ENCODE measurements at places on chromosomes 3 and 15.
A peak's percentile ranks its signal among the peaks of the same experiment; 100 is the strongest.

GRCh38 chr3:35724106-35724505, 84.8 kb downstream of the ARPP21 start:
- DNase-seq = no peak

- DNase-seq = no peak
Measured at GRCh38 chr15:43932907-43933306, 106.1 kb downstream of the WDR76 start.

DNA sequence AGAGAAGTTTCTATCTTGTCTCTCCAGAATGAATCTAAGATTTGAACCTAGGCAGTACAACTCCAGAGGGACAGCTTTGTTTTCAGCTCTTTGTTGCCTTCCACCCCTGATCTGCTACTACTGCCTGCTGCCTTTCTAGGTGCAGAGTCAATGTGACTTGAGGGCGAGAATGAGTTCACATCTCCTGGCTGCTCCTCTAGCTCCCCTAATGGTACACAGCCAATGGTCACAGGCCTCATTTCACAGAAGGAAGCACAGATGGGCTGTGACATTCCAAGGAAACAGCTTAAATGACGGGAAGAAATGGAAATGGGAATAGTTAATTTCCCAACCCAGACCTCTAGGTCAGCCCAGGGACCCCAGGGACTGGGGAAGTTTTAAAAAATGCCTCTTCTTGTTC, 32.4 kb downstream of the FAM43A start:
- no peak for DNase-seq

- no peak for DNase-seq
Measured at GRCh38 chr3:190094160-190094718, 26.5 kb downstream of the P3H2 start.

- no peak for DNase-seq
Measured at GRCh38 chr15:72604794-72605193, 49.7 kb upstream of the GOLGA6B start.

GRCh38 chr15:92111751-92112150, 258.2 kb downstream of the SLCO3A1 start:
- no peak for DNase-seq

- no peak for DNase-seq
Measured at GRCh38 chr3:175664911-175665310, 805.8 kb downstream of the NAALADL2 start.

DNA sequence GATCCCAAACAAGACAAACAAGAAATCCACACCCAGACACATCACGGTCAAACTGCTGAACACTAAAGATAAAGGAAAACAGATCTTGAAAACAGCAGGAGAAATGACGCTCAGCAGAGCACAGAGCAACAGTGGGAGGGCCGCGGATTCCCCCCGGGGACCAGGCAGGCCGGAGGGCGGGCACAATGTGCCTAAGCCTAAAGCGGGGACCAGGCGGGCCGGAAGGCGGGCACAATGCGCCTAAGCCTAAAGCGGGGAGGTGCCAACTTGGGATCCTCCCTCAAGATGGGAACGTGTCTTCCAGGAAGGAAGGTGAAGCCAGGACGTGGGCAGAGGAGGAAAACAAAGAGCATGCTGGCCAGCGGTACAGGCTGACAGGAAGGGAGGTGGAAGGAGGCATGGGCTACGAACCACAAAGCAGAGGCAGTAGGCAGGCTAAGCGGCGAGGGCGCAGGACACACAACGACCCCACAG, 31.1 kb downstream of the CYFIP1 start:
- DNase-seq = no peak

GRCh38 chr15:62494197-62494596, 329.1 kb upstream of the C2CD4B start:
- DNase-seq = no peak

DNA sequence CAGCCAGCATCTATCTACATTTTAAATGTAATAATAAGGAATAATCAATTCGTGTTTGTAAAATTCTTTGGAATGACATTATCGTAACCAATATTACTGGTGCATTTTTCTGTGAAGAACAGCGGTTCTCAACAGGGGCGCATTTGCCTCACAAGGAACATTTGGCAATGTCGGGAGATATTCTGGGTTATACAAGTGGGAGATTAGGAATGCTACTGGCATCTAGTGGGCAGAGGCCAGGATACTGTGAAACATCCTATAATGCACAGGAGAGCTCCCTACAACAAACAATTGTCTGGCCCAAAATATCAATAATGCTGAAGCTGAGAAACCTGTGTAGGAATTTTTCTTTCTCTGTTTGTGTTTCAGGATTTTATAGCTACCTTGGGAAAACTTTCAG, 25.0 kb downstream of the ACP3 start:
- no peak for DNase-seq

- DNase-seq = no peak
Measured at GRCh38 chr3:143237077-143237627, 117.6 kb downstream of the CHST2 start.

- DNase-seq = peak; percentile 67
Measured at GRCh38 chr3:10242182-10243065, 5.8 kb upstream of the TATDN2 start.

DNA sequence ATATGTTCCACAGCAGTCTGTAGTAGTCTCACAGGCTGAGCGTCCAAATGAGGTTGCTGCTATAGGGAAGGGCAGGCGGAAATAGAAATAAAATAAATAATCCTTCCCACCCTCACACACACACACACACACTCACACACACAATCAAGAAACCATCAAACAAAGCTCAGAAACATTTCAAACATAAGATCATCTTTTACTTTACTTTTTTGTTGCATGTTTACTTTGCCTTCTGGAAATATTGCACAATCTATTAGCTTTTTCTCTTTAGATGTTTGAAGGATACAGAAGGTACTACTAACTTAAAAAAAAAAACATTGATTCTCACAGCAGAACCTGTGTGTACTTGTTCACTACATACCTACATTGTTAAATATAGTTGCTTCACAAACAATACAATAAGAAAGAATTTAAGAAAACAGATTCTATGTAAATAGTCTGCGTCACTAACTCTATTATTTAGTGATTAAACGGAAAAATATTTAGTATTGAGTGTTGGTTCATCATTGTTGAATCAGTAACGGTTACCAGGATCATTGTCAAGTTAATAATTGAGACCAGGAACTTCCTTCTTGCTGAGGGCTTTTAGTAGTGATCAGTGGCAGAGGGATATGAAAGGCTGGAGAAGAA, 20.5 kb downstream of the ALCAM start:
- no peak for DNase-seq

DNA sequence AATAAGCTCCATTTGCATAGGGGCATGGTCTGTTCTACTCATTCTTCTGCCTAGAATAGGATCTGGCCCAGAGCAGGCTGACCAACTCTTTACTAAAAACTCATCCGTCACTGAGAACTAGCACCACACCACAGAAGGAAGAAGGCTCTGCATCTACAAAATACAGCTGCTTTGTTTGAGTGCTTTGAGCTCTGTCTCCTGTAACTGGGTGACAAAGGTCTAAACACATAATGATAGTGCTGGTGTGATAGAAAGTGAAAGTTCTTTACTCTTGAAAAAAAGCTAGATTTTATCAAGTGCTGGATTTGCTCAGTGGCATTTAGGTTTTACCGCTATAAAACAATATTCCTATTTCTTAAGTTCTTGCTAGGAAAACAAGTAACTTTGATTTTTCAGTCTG, 140.7 kb downstream of the FHIT start:
- DNase-seq = no peak

DNA sequence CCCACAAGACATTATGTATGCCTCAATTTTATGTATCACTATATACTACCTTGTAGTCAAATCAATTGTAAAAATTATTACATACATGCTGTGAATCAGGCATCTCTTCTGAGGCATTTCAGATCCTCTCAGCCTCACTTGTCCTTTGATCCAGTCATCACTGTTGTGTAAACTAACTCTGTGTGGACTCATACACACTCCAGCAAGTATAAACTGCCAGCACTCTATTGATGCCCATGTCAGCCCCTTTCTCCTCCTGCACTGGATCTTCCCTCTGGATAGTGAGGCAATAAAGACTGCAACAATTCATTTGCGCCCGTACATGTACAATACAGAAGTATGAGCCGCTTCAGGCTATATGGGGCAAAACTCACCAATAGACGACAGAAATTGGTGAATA, 364.7 kb upstream of the TGFBR2 start:
- no peak for DNase-seq

DNA sequence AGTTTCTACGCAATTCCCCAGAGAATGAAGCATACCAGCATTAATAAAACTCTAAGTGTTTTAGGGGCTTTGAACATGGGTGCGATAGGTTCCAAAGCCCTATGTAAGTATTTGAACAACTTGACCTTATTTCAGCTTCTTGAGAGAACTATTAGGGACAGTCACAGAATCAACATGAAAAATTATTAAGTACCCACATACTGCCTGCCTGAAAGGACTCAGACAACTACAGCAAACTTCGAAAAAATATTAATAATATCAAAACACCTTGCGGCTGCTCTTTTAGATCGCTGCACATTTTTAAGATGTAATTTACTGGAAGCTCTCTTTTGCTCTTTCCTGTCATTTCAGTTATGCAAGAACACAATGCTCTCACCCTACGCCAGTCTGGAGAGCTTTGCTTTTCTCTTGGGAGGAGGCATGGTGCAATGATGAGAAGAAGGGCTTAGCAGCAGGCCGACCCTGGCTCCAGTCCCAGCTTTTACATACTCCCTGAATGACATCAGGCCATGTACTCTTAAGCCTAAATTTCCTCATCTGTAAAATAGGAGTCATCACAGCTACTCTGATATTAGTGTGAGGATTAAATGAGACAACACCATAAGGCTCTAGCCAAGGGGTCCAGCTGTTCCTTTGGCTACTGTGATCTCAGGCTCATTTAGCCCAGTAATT, 640.7 kb downstream of the FHIT start:
- no peak for DNase-seq

DNA sequence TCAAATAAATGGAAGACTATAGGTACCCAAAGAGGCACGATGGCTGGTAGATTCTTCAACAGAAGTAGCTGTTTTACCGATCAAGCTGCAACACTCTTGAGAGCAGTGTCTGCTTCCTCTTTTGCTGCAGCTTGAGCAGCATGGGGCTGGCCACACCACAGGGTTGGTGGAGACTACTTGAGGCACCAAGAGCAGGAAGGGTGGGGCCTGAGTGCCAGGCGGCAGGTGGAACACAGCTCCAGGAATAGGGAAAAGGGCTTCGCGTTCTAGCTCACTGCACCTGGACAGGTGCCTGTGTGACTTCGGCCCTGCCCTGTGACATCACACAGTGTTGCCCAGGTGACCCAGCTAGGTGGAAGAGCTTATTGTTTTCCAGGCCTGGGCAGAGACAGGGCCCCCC, at the start of gene CCDC33:
TSS of gene CCDC33 (plus strand) at position 365 of the 400 bp plus-strand sequence. CDS start 394 bp downstream, outside the sequence.
- no peak for DNase-seq

DNA sequence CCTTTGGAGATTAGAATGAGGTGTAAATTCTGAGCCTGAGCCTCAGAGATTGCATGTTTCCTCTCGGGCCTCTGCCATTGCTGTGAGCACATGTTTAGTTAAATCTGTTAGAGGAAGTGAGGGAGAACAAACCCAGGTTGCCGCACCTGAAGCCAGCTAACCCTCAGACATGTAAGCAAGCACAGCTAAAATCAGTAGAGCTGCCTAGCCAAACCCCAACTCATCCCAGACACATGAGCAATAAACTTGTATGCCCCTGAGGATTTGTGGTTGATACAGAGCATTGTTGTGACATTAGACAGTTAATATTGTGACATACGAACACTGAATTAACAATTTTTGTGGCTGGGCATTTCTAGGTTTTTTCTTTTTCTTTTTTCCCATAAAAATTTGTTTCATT, 41.9 kb downstream of the NMD3 start:
- DNase-seq = no peak

DNA sequence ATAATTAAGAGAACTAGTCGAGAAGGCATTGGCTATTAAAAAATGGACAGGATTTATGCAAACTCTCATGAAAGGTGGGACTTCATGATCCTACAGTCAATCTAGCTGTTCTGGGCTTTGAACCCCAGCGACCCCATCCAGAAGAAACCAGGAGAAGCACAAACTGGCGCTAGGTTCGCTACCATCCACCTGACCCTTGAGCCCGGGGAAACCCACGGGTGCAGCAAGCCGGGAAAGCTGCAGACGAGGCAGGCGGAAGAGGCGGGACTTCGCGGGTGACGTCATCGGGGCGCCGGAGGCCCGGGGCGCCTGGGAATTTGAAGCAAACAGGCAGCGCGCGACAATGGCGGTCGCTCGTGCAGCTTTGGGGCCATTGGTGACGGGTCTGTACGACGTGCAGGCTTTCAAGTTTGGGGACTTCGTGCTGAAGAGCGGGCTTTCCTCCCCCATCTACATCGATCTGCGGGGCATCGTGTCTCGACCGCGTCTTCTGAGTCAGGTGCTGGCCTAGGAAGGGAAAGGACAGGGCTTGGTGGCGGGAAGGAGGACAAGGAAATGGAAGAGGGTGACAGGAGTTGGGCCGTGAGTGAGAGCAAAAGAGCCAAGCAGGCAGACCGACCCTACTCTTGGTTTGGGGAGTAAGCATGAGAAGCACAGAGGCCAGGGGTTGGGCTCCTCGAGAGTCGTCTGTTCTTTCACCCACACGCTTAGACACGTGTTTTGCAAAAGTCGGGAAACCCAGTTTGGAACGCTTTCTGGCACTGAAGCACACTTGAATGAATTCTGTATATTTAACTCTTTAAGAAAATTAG, at the start of gene UMPS:
TSS of gene UMPS (plus strand) at position 324 of the 812 bp plus-strand sequence. CDS start at position 344, 20 bp downstream.
- DNase-seq = peak; percentile 87

DNA sequence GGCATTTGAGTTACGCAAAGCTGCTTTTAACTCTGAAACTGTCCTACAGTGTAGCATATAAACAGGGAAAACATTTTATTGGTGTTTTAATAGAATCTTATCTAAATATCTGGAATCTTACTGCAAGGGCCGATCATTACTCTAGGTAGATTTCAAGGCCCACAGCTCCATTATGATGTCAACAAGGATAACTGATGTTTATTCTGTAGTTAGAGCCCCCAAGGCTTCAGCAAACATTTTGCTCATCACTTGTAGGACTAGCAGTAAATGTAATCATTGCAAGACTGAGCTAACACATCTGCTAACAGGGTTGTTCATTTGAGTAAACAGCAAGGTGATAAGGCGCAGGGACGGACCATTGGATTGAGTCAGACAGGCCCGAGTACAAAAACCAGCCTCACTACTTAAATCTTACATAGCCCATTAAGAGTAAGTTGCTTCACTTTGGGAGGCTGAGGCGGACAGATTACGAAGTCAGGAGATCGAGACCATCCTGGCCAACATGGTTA, 332.5 kb upstream of the TPRG1 start:
- DNase-seq = no peak

DNA sequence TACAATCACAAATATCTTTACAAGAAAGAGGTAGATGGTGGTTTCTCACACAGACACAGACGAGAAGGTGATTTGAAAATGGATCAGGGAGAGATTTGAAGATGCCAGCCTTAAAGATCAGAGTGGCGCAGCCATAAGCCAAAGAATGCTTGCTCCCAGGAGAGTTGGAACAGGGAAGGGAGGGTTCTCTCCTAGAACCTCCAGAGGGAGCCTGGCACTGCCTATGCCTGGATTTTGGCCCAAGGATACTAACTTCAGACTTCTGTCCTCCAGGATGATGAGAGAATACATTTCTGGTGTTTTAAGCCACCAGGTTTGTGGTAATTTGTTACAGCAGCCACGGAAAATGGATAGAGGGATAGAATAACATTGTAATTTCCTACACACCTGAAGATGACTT, 279.1 kb downstream of the FAM43A start:
- DNase-seq = no peak

- DNase-seq = no peak
Measured at GRCh38 chr3:186100398-186100797, 8.5 kb downstream of the ETV5 start.

All from stimulated activated CD4-positive, alpha-beta T cell treated with anti-CD3 and anti-CD28 coated beads, Interleukin-15, amount 100 ng/mL, for 48 hours (primary cell).